Activated T-cell treated with anti-CD3 and anti-CD28 coated beads for 1 hour (primary cell): ENCODE measurements at places on chromosomes 5 and 9.

DNA sequence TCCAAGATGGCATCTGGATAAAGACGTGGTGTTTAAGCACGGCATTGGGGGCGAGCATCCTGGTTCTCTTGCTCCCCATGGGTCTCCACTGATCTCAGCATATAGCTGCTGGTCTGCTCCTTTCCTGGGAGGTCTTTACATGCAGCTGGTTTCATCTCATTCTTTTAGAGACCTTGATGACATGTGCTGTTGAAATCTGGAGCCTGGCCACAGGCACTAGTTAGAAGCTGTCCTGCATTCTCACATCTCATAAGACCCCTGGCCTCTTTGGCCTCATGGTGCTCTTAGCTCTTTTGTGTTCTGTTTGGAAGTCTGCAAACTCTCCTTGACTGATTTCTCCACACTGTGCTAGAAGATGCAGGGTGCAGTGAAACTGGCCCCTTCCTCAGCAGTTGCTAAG, 113.0 kb downstream of the SMARCA2 start:
- DNase-seq = no peak

- DNase-seq = no peak
These were observed 19.3 kb upstream of the ANKH start for GRCh38 chr5:14890846-14891245.

DNA sequence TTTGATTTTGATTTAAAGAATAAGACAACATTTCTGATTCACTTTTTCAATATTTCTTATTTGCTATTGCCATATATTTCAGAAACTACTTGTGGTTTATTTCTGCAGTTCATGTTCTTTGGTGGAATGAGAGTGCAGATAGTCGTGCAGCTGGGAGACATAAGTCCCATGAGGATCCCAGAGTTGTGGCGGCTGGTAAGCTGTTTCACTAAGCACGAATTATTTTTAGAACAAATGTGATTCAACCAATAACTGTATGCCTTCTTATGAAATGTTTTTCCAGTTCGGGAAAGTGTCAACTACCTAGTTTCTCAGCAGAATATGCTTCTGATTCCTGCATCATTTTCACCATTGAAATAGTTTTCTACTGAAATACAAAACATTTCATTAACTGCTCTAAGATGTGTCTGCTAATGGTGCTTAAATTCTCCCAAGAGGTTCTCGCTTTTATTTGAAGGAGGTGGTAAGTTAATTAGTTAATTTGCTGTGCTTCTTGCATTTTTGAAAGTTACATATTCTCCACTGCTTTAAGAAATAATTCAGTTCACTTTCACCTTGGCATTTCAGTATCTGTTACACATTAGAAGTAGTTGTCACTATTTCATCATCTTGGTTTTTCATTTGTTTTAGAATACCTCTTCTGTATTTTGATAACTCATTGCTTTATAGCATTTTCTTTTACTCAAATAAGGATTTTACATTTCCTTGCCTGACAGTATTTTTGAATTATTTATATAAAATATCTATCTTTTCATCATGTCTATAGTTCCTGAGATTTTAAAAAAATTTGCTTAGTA, 9.0 kb downstream of the NIPSNAP3B start:
- no peak for DNase-seq

- DNase-seq = no peak
These were observed 29.5 kb downstream of the KCNN2 start for GRCh38 chr5:114391321-114391720.

GRCh38 chr5:126615286-126615685, 14.5 kb downstream of the PHAX start:
- no peak for DNase-seq
